ENCODE measurements at places on chromosomes 3 and 15. TPM values are rescaled to one million over a fixed set of nuclear protein-coding genes. Genes with fewer than 3 reads are reported as not detected.
A peak's percentile ranks its signal among the peaks of the same experiment; 100 is the strongest.

- no peak for DNase-seq
Measured at GRCh38 chr3:79845546-79845945, 77.7 kb upstream of the ROBO1 start.

HDGFL3 gene
- polyA plus RNA-seq = 4.3 TPM

- DNase-seq = no peak
Measured at GRCh38 chr15:66472176-66472999, 25.2 kb downstream of the SNAPC5 start.

DNA sequence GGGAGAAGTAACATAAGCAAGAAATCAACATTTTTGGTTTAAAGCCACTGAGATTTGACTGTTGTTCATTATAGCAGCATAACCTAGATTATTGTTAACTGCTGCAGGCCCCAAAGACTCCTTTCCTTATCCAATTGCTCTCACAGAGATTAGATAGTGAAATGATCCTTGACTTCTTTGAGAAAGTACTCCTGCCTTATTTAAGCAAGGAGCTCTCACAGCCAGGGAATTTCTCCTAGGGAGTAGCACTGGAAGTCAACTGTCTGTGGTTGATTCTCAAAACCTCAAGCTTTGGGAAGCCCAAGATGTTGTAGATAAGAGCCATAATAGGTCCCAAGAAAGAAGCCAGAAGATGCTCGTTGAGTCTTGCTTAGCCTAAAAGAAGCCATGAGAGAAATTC is 151.8 kb upstream of the TSC22D2 start:
- DNase-seq = peak; percentile 58

DAZL gene
- not detected for polyA plus RNA-seq

Measured in small intestine (tissue), 16 donors.